ELR (cell line): ENCODE measurements at places on chromosomes 12 and 14.

- DNase-seq = no peak
Observed at GRCh38 chr12:15225136-15225862, 4.1 kb upstream of the RERG start.

GRCh38 chr12:70849265-70849960, 71.1 kb downstream of the PTPRR start:
- DNase-seq = peak; percentile 24

- no peak for DNase-seq
Observed at GRCh38 chr14:94970941-94971730, 186.2 kb downstream of the DICER1 start.

- DNase-seq = no peak
Observed at GRCh38 chr14:92481811-92482555, 31.6 kb upstream of the RIN3 start.

DNA sequence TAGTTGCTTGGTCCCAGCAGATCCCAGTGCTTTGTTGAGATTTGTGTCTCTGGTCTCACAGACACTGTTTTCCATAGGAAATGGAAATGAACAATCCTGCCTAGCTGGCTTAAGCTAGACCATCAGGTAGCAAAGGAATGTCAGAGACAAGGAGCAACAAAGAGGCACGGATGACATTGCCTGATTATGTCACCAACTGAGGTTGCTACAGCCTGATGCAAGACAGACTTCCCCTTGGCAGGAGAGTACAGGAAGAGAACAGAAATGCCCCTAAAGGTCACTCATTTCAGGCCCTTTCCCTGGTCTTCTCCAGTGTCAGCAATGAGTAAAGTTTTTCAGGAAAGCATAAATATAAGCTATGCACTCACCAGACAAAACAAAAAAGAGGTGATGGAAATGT, 2.0 kb upstream of the PRB2 start:
- no peak for DNase-seq

DNA sequence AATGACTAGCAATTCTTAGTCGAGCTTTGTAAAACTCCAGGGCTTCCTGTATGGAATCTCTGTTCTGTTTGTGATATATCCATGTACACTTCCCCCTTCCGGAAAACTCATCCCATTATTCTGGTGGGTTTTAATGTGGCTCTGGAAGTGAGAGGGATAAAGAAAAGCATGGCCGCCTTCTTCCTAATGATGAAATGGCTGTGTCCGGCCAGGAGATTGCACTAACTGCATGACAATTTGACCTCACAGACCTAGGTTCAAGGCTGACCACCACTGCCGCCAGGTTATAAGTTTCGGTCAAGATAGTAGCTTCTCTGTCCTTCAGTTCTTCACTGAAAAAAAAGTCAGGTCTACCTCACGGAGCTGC, 41.0 kb upstream of the NPAS3 start:
- peak; percentile 3 for DNase-seq

DNA sequence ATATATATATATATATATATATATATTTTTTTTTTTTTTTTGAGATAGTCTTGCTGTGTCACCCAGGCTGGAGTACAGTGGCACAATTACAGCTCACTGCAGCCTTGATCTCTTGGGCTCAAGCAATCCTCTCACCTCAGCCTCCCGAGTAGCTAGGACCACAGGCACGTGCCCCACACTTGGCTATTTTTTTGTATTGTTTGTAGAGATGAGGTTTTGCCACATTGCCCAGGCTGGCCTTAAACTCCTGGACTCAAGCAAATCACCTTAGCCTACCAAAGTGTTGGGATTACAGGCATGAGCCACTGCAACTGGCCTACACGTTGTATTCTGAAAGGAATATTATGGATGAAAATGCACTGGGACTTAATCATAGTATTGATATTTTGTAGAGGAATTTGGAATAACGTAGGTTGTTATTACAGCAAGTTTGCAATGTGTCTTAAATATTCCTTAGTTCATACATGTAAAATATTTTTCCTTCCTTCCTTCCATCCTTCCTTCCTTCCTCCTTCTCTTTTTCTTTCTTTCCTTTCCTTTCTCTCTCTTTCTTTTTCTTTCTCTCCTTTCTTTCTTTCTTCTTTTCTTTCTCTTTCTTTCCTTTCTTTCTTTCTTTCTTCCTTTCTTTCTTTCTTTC, 862 bp downstream of the KLRB1 start:
- DNase-seq = no peak

GRCh38 chr14:36302823-36303222, 17.6 kb downstream of the MBIP start:
- DNase-seq = no peak

- DNase-seq = no peak
Observed at GRCh38 chr14:40694023-40694422, 912.7 kb upstream of the LRFN5 start.

DNA sequence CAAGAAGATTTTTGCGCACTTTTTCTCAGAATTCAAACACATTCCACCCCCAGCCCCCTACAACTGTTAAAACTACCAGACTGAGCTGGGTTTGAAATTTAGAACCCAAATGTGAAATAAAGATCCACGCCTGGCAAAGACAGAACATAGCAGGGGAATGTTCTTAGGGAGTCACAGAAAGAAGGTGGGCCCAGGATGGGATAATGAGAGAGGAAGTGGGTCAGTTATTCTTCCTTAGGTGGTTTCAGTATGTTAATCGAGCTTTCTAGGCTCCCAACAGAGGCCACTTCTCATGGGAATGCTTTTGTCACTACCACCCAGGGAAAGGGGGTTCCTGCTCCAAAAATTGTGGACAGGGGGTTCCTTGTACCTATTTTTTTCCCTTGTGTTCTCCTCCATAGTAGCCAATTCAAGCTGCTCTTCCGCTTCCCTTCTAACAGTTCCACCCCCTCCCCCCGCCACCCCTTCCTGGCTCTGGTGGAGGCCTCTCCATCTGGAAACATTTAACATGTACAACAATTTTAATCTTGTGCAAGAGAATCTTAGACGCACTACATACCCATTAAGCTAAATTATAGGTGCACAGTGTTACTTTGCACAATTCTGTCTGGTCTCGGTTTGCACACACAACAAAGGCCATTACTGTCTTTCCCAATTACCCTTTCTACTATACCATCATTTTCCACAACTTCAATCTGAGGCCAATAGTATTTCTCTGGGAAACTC, 218.1 kb downstream of the MON2 start:
- no peak for DNase-seq

GRCh38 chr14:26180221-26180620, 417.6 kb downstream of the NOVA1 start:
- DNase-seq = no peak

GRCh38 chr12:12887471-12887870, 3.9 kb upstream of the GPRC5A start:
- DNase-seq = no peak
